Activated CD4-positive, alpha-beta T cell treated with anti-CD3 and anti-CD28 coated beads for 24 hours (primary cell): ENCODE measurements at places on chromosomes 2 and 18.

GRCh38 chr2:8819194-8819593 lies 18.2 kb downstream of the KIDINS220 start:
- DNase-seq: no peak

DNA sequence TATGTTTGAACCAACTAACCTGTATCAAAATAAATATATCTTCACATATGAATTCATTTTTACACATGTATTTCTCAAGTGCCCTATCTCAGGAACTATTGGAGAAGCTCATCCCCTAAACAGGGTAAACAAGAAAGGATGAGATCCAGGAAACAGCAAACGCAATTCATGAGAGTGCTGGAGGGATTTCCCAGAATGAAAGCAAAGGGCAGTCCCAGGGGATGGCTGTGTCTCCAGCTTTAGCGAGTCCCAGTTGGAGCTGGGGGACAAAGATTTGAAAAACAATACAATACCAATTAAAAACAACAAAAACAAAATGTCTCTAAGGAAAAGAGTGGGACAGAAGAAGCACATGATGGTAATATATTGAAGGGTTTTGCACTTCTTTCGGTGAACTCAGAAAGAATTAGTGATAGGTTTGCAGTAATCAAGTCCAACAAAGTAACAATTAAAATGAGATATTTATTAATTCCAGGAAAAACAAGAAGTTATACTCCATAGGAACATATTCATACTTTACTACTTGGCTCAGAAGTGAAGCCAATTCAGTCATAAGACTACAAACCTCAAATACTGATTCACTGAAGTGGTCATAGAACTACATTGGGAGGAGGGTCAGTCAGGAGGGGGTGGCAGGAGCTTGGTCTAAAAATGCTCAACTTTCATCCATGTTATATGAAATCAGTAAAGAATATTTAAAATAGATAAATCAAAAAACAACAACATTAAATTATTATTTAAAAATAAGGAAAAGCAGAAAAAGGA lies 73.1 kb upstream of the PDE1A start:
- no peak for DNase-seq

DNA sequence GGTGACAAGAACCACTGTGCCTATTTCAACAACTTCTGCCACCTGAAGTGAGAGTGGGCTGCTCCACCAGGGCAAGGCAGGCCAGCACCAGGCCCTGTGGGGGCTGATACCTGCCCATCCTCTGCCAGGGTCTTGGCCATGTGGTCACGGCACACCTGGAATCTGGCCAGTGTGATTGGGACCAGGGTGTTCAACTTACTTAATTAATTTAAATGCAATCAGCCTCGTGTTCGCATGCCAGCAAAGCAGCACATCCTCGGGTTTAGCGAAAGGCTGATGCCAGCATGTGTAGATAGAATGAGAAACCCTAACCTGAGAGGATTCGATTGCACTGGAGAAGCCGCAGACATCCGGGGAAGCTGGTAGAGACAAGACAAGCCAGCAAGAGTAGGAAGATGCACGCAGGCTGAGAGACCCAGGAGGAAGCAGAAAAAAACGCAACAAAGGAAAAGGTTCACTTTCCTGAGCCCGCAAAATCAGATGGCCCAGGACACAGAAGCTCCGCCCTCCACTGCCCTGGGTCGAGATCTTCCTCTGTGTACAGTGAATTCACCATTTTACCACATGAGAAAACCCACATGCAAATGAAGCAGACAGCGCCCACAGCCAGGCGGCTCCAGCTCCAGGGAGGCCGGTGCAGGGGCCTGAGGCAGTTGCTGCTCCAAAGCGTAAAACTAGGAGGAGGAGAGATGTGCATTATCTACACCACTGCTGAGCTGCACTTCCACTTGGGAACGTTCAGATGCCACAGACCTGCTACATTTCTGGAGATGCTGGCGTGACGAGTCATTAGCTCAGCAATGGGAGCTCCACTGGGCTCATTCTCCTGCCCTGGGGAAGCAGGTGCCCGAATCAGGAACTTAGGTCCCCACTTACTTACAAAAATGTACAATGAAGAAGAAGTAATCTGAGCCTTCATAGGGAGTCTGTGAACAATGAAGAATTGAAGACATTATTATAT lies 92.1 kb downstream of the TMEM18 start:
- peak; percentile 24 for DNase-seq

- no peak for DNase-seq
Observed at GRCh38 chr2:100279586-100280534, 42.4 kb downstream of the LONRF2 start.

GRCh38 chr2:192571636-192572035 lies 376.9 kb upstream of the TMEFF2 start:
- DNase-seq: no peak

GRCh38 chr2:96143231-96143847 lies 1.9 kb downstream of the DUSP2 start:
- no peak for DNase-seq

DNA sequence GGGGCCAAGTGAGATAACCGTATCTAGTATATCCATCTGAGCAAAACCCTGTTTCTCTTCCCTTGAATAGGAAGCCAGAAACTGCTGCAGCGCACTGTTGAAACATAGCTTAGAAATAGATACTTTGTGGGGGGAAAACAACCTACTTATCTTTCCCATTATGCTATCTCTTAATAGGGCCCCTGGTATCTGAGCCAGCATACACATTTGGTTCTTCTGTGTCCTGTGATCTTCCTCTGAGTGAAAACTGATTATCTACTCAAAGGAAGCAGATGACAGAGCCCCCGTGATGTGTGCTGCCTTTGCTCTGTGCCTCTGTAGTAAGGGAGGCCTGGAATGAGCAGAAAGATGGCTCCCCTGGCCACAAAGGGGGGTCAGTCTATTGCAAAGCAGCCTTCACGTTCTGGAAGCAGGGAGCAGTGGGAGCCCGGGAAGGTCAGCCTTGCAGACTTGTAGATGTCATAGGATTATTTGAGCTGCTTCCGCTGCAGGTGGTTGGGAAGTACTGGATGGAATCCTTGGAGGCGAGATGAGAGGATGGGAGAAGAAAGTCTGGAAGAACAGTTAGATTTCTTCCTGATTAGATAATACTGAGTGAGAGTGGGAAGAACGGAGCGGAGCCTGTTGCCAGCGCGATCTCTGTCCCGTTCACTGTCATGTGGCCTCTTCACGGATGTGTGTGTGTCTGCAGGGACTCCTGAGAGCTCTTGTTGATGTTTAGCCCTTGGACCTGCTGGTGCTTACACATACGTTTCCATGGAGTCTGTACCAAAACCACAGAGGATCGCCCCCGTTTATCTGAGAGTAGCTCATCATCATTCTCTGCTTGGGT lies 150.1 kb downstream of the AGAP1 start:
- no peak for DNase-seq

- no peak for DNase-seq
Observed at GRCh38 chr2:169721016-169721415, 12.6 kb upstream of the KLHL23 start.

DNA sequence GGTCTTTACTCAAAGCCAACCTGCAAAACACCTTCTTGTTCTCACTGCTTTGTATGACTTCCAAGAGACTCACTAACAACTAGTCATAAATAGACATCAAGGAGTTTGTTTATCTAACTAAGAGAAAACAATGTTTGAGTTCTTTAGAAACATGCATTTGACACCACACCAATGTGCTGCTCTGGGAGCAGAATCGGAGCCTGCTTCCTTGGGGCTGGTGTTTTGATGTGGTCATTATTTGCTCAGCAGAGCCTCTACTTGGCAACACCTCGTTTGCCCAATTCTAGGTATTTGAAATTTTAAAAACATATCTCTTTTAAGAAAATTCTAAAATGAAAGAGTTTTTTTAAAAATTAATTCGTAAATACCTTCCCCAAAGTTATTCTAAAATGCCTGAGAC lies 167.5 kb downstream of the BCL2 start:
- DNase-seq: no peak

- no peak for DNase-seq
Observed at GRCh38 chr18:11872479-11873136, 21.4 kb downstream of the CHMP1B start.

- DNase-seq: no peak
Observed at GRCh38 chr2:232942831-232943230, 70.2 kb downstream of the NGEF start.

- DNase-seq: no peak
Observed at GRCh38 chr2:10135296-10136089, 13.0 kb downstream of the RRM2 start.

- no peak for DNase-seq
Observed at GRCh38 chr2:160484859-160485520, 8.6 kb downstream of the RBMS1 start.

DNA sequence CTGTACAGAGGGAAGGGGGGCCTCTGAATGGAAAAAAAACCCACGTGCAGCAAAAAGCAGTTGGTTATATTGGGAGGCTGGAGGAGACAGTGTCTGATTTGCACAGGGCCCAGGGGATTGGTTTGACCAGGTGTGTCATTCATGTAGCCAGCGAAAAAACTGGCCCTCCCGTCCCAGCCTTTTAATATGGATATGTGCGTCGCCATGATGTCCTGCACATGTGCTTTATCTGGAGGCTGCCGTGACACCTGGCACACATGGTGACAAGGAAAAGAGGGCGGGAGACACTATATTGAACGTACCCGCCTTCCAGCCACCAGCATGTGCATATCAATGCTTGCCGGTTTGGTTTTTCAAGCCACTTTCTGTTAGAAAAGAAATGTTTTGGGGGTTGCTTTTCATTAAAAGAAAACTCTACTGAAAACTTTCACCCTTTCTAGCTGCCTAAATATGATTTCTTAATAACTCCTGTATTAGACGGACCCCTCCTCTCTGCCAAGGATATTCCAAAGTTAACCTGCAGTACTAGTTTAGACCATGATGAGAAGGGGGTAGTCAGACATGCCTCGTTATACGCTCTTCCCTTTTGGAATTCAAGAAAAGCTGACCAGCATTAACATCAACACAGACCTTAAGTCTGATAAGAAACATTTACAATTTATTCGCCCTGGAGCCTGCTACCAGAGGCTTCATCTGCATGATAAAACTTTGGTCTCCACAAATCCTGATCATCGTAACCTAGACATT lies 16.2 kb downstream of the SLC25A52 start:
- no peak for DNase-seq

GRCh38 chr2:203661279-203661908 lies 45.0 kb upstream of the CD28 start:
- no peak for DNase-seq
